Stimulated activated CD8-positive, alpha-beta memory T cell treated with anti-CD3 and anti-CD28 coated beads, Interleukin-4, amount 100 ng/mL, for 1 hour (primary cell): ENCODE measurements at places on chromosomes 6 and 20.

DNA sequence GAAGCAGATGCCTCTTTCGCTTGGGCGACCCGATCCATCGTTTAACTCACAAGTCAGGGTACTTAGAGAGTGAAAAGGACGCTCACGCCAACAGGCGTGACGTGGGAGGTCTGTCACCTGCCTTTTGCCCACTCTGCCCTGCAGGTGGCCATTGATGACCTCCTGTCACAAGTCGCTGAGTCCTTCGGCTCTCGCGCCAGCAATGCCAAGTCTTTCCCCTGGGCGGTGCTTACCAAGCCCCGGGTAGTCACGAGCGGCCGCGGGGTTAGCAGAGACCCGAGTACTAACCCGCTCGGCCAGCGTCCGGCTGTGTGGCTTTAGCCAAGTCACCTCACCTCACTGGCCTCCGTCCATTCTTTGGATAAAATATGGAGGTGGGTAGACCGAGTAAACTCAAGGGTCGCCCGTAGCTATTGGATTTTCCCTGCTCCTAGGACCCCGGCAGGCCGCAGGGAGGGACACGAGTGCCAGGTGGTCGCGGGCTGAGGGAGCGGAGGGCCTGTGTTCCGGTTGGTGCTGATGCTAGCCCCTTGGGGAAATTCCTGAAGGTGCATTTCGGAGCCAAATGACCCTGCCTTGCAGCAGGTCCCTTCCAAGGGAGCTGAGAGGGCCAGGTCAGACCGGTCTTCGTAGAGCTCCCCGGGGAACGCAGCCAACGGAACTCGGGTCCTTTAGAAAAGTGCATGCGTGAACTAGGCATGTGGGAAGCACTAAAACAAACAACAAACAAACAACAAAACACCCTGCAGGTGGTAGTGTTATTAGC is 668 bp downstream of the PKIB start:
- no peak for DNase-seq

DNA sequence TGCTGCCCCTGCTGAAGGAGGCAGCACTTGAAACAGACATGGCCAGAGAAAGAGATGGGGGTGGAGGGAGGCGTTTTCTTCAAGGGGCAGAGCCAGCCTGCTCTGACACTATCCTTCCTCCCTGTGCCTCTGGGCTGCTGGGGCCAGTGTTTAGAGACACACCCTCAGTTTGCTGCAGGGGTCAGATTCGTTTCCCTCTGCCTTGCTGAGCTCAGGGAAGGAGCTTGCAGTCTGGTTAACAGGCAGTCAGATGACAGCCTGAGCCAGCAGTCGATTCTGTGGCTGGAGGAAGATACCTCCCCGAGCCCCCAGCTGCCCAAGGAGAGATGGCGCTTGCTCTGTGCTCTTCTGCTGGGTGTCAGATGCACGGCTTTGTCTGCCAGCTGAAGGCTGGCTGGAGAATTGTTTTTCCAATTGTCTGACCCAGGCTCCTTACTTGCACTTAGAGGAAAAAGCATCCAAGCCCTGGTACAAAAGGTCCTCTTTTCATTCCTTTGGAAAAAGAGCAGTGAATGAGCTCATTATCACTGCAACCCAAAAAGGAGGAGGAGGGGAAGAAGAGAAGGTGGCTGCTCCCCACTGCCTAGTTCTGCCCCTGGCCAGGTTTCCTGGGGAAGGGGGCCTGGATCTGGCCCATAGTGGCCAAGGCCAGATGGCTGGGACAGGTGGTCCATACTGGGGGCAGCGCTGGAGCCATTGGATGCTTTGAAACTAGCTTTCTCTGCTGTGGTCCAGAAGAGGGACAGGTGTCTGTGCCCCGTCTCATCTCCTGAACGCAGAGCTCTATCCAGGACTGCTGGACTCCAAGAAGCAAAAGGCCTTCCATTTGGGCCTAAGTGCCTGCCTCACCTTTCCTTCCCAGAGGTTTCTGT is 88.2 kb downstream of the TCP11 start:
- no peak for DNase-seq

DNA sequence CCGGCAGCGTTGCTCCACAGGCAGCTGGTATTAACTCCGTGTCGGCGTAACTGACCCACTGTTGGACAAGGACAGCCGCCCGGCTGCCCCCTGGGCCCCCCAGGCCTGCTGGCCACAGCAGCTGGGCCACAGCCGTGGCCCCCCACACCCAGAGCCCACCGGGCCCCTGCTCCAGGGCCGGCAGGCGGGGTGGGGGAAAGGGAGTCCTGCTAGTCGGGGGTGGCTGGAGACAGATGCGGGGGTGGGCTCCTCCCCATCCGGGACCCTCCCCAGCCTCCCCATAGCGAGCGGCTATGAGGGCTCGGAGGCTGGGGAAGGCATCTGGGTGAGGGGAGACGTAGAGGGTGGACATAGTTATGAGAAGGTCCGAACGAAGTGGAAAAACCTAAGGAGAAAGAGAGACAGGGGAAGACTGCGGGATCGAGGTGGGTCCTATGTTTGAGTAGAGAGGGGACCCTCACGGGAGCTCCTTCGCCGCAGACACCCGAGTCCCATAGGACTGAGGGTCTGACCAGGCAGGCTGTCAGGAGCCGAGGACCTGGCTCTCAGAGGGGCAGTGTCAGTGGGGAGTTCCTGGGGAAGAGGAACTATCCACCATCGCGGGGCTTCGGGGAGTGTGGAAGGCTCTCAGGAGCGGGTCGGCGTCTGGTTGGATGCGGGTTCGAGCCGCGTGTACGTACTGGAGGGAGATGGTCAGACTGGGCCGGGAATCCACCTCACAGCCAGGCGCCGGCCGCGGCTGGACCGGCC is 511 bp downstream of the VARS1 start:
- no peak for DNase-seq

DNA sequence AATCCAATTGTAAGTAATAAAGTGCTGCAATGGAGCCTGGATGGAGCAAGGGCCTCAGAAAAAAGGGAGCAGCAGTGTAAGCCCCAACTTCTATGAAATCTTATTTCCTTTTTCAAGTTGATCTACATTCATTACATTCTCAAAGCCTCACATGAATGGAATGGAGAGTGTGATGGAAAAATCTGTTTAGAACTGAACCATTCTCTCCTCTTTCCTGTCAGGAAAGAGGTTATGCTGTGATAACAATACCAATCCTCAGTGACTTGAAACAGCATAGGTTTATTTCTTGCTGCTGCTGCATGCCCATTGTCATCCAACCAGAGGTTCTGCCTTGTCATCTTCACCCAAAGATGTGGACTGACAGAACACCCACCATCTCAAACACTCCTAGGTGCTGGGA is 8.9 kb upstream of the OR2H2 start:
- no peak for DNase-seq

- no peak for DNase-seq
These were observed 40.4 kb upstream of the RAB23 start for GRCh38 chr6:57262488-57262887.

DNA sequence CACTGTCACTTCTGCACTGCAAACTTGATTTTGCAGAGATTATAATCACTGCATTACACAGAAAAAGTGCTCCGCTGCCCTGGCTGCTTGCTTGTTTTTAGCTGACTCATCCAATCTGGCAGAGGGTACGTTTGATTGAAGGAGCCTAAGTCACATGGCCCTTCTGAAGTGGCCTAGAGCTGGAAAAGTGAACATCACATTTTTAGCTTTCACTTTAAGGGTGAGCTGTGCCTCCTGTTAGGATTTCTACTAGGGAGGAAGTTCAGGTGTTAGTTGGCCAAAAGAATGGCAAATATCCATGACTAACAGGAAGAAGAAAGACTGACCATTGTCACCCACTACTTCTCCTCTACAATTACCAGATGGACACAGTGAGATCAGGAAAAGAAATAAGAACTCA is 889.1 kb upstream of the MAP3K7 start:
- DNase-seq, result no peak

DNA sequence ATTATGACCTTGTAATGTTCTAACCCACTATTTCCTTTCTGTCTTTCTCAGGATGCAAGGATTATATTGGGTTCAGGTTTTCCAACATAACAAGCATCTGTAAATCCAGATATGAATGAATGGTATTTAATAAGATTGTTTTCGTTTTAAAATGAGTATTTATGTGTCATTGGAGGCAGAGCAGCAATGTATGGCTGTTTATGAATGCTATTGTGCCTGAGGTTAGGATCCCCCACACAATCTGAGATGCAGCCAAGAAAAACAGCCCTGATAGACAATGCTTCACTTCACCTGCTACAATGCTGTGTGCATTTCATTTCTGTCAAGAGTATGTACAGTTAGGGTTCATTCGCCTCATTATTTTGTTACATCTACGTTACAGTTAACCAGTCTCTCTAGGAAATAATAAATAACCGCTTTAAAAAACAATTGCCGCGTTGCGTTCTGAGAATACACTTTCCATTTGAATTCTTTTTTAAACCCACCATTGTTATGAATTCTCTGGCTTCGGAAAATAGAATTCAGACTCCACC is 19.6 kb downstream of the TFAP2A start:
- no peak for DNase-seq

DNA sequence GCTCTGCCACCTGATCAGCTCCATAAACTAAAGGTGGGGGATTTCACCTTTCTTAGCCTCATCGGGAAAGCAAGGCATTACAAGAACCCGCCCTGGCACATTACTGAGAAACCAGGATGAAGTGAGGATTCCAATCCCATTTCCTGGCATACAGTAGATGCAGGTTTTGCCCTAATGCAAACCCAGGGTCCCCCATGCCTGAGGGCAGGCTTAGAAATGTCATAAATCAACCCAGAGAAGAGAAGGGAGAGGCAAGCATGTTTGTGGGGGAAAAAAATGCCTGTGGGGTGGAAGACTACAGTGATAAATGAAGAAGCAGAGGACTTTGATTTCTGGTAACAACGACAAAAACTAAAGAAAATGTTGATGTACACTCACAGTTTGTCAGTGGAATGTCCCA is 18.0 kb upstream of the PMEPA1 start:
- DNase-seq, result no peak

GRCh38 chr6:95648636-95649035 is 71.3 kb downstream of the MANEA start:
- DNase-seq, result no peak

DNA sequence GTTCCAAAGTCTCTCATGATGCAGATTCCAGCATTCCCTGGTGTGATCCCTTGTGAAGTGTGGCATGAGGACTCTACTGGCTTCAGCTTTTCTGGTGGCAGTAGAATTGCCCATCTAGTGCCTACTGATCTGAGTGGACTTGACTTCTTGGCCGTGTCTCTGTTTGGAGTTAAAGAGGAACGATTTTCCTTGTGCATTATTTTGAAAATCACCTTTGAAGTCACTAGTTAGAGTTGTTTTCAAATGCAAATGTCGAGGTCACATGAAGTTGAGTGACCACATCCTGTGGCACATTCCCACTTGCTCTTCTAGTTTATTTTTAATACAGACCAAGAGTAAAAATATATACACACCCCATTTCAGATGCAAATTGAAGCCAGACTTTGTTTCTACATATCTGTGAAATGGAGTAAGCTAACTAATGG is 270.7 kb upstream of the TAB2 start:
- no peak for DNase-seq

GRCh38 chr6:45838996-45839395 is 176.7 kb downstream of the CLIC5 start:
- DNase-seq, result no peak

DNA sequence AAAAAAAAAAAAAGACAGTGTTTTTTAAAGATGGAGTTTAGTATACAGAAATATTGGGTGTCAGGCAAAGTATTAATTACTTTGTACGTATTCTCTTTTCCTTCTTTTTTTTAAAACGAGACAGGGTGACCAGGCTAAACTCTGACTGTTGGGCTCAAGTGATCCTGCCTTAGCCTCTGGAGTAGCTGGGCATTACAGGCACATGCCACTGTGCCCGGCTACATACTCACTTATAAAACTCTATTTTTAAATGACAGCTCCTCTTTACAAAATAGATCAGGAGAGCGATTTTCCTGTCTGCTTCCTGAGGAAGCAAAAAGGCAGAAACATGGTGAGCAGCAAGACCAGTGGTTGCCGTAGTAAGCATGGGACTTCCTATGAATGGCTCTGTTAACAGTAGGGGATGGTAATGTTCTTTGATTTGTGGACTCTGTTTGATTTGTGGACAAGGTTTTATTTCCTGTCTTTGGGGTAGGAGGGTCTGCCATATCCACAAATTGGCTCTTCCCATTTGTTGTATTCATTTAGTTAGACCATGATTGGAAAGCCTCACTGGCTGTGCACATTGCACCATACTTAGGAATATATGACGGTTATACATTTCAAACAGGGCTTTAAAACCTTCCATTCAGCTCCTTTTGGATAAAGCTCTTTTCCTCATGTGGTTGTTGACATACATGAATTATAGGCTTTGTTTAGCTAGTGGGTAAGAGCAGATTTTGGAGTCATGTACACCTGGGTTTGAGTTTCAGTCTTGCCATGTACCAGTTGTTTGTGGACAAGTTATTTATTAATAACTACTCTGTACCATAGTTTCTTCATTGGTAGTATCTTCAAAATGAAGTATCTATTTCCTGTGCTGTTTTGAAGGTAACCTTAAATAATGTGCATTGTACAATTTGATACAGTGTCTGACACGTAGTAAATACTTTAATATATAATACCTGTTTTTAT is 45.1 kb downstream of the PTPRA start:
- DNase-seq, result no peak

DNA sequence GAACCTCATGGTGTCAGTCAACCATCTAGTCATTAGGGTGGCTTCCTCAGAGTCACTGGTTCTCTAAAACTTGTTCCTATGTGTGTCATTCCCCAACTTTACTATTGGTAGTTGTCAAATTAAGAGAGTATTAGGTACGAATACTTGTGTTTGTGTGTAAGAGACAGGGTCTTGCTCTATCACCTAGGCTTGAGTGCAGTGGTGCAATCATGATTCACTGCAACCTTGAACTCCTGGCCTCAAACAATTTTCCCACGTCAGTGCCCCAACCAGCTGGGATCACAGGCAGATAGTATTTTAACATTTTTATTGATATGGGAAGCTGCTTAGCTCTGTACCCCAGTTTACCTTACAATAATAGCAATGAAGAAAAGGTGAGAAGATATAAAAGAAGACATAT is 50.6 kb downstream of the BMP6 start:
- DNase-seq, result no peak

- no peak for DNase-seq
These were observed 12.4 kb upstream of the NPBWR2 start for GRCh38 chr20:64119681-64120341.

- no peak for DNase-seq
These were observed 277.4 kb upstream of the JAG1 start for GRCh38 chr20:10951216-10951615.
